ENCODE measurements at places on chromosomes 5 and 9. TPM values are rescaled to one million over a fixed set of nuclear protein-coding genes. Genes with fewer than 3 reads are reported as not detected.
A peak's percentile ranks its signal among the peaks of the same experiment; 100 is the strongest.

DNA sequence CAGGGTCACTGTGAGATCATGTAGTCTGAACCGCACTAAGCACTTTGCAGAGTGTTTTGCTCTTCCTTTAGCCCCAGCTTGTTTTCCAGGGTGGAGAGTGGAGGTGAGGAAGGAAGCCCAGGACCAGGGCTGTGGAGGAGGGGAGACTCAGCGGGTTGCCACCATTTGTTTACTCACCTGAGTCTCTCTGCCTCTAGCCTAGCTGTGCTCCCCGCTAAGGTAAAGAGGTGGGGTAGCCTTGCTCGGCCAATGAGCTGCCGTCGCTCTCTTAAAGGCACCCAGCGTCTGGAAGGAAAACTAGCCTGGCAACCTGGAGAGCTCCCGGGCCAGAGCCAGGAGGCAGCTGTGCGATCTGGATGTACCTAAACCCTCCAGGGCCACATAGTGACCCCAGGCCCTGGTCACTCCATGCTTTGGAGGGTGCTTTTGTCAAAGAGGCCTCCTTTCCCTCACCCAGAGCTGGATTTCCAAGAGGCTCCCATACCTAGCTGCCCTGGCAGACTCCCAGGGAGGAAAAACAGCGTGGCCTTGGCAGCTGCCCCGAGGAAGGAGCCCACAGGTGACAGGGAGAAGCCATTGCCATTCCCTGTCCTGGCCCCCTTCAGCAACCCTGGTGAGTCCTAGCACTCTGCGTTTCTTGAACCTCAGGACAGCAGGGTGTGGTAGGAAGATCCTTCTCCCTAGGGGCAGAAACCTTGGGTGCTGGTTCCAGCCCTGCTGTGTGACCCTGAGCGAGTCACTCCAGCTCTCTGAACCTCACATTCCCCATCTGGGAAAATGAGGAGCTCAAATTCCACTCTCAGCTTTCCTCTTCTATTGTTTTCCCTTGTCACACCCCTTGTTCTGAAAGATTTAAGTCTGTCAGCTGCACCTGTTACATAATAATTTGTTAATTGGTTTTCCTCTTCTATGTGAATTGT is 42.4 kb upstream of the LARP1 start:
- H3K4me1 ChIP-seq: peaks cover 22% of the 10 kb centered on the region
- peak overlapping the region; percentile 30 for H3K4me3 ChIP-seq
- peak overlapping the region; percentile 16 for H3K27ac ChIP-seq
- DNase-seq: peak; percentile 37
- H3K36me3 ChIP-seq: no peaks in the 10 kb centered on the region

- DNase-seq: no peak
- H3K36me3 ChIP-seq: no peaks in the 10 kb centered on the region
- no peak overlapping the region for H3K27ac ChIP-seq
- H3K4me1 ChIP-seq: no peaks in the 10 kb centered on the region
- H3K27me3 ChIP-seq: no peaks in the 10 kb centered on the region
- no peak overlapping the region for H3K4me3 ChIP-seq
These were observed 17.0 kb downstream of the SLC31A1 start for GRCh38 chr9:113238202-113238858.

- no peaks in the 10 kb centered on the region for H3K36me3 ChIP-seq
- no peak overlapping the region for H3K27ac ChIP-seq
- H3K27me3 ChIP-seq: peaks cover 5% of the 10 kb centered on the region
- no peak for DNase-seq
These were observed 96.3 kb downstream of the ANKRD33B start for GRCh38 chr5:10660135-10660534.

TRIP13 gene
- 8.3 TPM for polyA plus RNA-seq

GRCh38 chr5:73422164-73422563 is 26.4 kb downstream of the FOXD1 start:
- peaks cover 65% of the 10 kb centered on the region for H3K27me3 ChIP-seq
- peaks cover 6% of the 10 kb centered on the region for H3K4me1 ChIP-seq
- no peak for DNase-seq
- H3K27ac ChIP-seq: no peak overlapping the region
- no peak overlapping the region for H3K4me3 ChIP-seq

GRCh38 chr9:34549407-34549732 is 26.6 kb upstream of the ENHO start:
- H3K4me3 ChIP-seq: no peak overlapping the region
- peaks cover 2% of the 10 kb centered on the region for H3K36me3 ChIP-seq
- H3K27ac ChIP-seq: no peak overlapping the region
- peaks cover 7% of the 10 kb centered on the region for H3K27me3 ChIP-seq

PNPLA7 gene
- 7.2 TPM for polyA plus RNA-seq

GRCh38 chr9:71383308-71383940 is 262.0 kb upstream of the TRPM3 start:
- no peak overlapping the region for H3K4me3 ChIP-seq
- no peaks in the 10 kb centered on the region for H3K4me1 ChIP-seq
- no peak overlapping the region for H3K27ac ChIP-seq
- no peaks in the 10 kb centered on the region for H3K27me3 ChIP-seq
- no peaks in the 10 kb centered on the region for H3K36me3 ChIP-seq

- no peaks in the 10 kb centered on the region for H3K27me3 ChIP-seq
- H3K4me1 ChIP-seq: no peaks in the 10 kb centered on the region
- DNase-seq: no peak
These were observed 21.6 kb downstream of the FBXW11 start for GRCh38 chr5:171984748-171985419.

GRCh38 chr9:95090871-95091577 is 226.5 kb downstream of the FANCC start:
- H3K4me1 ChIP-seq: peaks cover 39% of the 10 kb centered on the region
- peaks cover 43% of the 10 kb centered on the region for H3K36me3 ChIP-seq
- no peak overlapping the region for H3K4me3 ChIP-seq
- no peak for DNase-seq
- peak overlapping the region; percentile 88 for H3K27ac ChIP-seq
- no peaks in the 10 kb centered on the region for H3K27me3 ChIP-seq

DNA sequence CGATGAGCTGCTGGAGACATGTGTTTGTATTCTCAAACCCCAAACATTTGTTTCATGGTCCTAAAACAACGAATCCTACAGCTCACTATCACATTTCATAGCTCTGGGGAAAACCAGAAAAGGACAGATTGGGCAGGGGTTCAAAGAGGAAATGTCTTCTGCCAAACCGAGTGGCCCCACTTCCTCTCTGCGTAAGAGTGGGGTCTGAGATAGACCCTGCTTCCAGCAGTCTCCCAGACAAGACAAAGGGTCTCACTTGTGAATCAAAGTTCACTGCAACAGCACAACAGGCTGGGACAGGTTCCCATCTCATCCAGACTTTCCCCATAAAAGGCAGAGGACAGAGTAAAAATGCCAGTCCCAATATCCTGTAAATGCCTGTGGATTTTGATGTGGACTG is 276.2 kb upstream of the SLC24A2 start:
- no peaks in the 10 kb centered on the region for H3K27me3 ChIP-seq
- H3K27ac ChIP-seq: no peak overlapping the region
- H3K36me3 ChIP-seq: no peaks in the 10 kb centered on the region

PCDHA2 gene
- polyA plus RNA-seq: 0.81 TPM

GRCh38 chr9:135147938-135148337 is 60.5 kb downstream of the OLFM1 start:
- H3K27me3 ChIP-seq: no peaks in the 10 kb centered on the region
- no peaks in the 10 kb centered on the region for H3K36me3 ChIP-seq
- H3K4me1 ChIP-seq: no peaks in the 10 kb centered on the region
- no peak for DNase-seq

ARL10 gene
- 6.5 TPM for polyA plus RNA-seq

- no peaks in the 10 kb centered on the region for H3K36me3 ChIP-seq
- H3K27me3 ChIP-seq: no peaks in the 10 kb centered on the region
- H3K4me3 ChIP-seq: no peak overlapping the region
- H3K4me1 ChIP-seq: no peaks in the 10 kb centered on the region
These were observed 64.2 kb downstream of the SNCAIP start for GRCh38 chr5:122376250-122376649.

GRCh38 chr5:87948486-87948885 is 320.2 kb downstream of the TMEM161B start:
- no peak overlapping the region for H3K27ac ChIP-seq
- no peaks in the 10 kb centered on the region for H3K4me1 ChIP-seq
- DNase-seq: no peak
- H3K36me3 ChIP-seq: no peaks in the 10 kb centered on the region

DNA sequence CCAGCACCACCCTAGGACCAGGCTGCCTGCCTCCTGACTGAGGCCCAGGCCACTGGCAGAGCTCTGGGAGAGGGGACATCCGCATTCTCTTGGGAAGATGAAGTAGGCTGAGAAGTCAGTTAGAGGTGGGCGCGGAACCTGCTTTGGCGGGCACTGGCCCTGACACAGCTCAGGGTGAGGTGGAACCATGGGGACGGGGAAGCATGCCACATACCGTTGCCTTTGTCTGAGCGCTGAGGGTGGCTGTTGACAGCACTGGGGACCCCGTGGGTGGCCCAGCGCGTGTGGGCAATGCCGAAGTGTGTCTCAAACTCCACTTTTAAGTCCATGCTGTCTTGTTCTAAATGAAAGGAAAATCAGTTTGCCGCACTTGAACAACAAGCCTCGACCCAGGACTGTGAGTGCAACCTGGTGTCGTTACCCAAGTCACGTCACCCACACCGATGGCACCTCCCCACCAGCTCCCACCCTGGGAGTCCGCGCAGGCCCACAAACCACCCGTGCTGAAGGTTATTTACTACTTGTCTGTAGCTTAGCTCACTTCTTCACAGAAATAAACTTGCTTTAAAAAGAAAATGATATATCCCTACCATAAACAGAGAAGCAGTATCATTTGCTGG is 17.4 kb downstream of the GFPT2 start:
- no peaks in the 10 kb centered on the region for H3K4me1 ChIP-seq
- DNase-seq: no peak
- H3K4me3 ChIP-seq: no peak overlapping the region
- no peak overlapping the region for H3K27ac ChIP-seq
